ENCODE measurements at places on chromosomes 4 and X. TPM values are rescaled to one million over a fixed set of nuclear protein-coding genes. Genes with fewer than 3 reads are reported as not detected.

The PCDH19 gene
- 0.62 TPM for total RNA-seq

The HSFX1 gene
- total RNA-seq = 2.3 TPM

The CHM gene
- 19.1 TPM for total RNA-seq

The AR gene
- 7.8 TPM for total RNA-seq

The TLR6 gene
- 2.3 TPM for total RNA-seq

The REELD1 gene
- total RNA-seq = not detected

The SLC9A7 gene
- total RNA-seq = 3.5 TPM

The CTAG1A gene
- not detected for total RNA-seq

The FGFBP2 gene
- total RNA-seq = 5.2 TPM

The ARSJ gene
- total RNA-seq = 28.2 TPM

The SSX4B gene
- 0.27 TPM for total RNA-seq

The NCBP2L gene
- not detected for total RNA-seq

All from gastroesophageal sphincter (tissue), 4 donors.